ENCODE measurements at places on chromosomes 3 and 15.

GRCh38 chr3:128873244-128874022, 6.0 kb upstream of the ACAD9 start:
- DNase-seq = no peak

DNA sequence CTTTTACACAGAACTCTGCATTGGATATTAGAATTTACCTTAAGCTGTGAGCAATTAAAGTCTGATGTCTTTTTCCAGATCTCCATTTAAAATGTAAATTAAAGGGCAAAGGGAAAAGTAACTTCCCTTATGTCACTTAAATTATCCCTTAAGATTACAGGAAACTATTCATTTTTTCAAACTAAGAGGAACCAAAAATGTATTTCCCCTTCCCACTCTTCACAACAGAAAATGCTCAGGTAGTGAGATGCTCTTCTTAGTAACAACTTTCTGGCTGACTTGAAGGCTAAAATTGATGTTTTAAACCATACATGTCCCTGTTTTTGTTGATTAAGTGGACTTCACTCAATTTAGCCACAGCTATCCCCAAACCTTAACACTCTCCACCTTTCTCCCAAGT, 17.6 kb downstream of the RSL24D1 start:
- no peak for DNase-seq

GRCh38 chr15:47398132-47398531, 319.2 kb upstream of the SEMA6D start:
- no peak for DNase-seq

DNA sequence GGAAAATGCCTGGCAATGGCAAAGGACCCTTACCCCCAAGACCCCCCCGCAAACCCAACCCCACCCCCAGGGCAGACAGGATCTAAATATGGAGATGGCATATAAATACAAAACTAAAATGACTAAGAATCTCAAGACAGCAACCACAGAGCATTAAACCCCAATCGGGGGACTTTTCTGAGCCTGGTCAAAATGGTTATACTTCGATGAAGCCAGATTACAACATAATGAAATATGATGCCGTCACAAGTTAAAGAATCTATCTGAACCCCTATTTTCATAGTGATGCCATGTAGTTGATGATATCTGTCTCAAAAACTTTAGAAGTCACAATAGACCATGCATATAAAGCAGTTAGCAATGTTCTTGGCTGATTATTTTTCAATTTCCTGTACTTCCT, 223.6 kb downstream of the CGGBP1 start:
- DNase-seq = no peak

- peak; percentile 32 for DNase-seq
These were observed 99.1 kb downstream of the DNASE1L3 start for GRCh38 chr3:58111513-58112184.

- DNase-seq = no peak
These were observed 27.4 kb upstream of the ARL14 start for GRCh38 chr3:160649596-160649995.

- no peak for DNase-seq
These were observed 22.0 kb downstream of the TMEM158 start for GRCh38 chr3:45204136-45204535.

DNA sequence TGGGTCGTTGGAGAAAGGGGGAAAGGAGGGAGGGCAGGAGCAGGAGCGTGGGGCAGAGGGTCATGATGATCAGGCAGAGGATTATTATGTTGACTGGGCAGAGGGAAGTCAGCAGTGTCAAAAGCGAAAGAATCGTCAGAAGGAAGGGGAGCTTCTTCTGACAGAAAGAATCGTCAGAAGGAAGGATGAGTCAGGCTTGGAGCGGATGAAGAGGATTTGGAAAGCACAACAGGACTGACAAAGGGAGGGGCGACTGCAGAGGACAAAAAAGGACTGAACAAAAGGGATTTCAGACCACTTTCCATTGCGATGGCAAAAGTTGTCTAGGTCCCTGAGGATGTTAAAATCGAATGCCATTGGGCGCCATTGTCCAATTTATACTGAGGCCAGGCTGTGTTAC, 1053.5 kb downstream of the SI start:
- DNase-seq = no peak

DNA sequence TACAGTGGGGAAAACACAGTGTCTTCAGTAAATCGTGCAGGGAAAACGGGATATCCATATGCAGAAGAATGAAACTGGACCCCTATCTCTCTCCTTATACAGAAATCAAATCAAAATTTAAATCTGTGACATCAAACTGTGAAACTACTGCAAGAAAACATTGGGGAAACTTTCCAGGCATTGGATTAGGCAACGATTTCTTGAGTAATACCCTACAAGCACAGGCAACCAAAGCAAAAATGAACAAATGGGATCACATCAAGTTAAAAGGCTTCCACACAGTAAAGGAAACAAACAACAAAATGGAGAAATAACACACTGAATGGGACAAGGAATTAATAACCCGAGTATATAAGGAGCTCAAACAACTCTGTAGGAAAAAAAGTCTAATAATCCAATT, 165.3 kb downstream of the PLCL2 start:
- DNase-seq = no peak

GRCh38 chr3:7625021-7625420, 764.1 kb downstream of the GRM7 start:
- DNase-seq = no peak

- DNase-seq = no peak
These were observed 489.8 kb upstream of the GOLIM4 start for GRCh38 chr3:168585544-168585943.

DNA sequence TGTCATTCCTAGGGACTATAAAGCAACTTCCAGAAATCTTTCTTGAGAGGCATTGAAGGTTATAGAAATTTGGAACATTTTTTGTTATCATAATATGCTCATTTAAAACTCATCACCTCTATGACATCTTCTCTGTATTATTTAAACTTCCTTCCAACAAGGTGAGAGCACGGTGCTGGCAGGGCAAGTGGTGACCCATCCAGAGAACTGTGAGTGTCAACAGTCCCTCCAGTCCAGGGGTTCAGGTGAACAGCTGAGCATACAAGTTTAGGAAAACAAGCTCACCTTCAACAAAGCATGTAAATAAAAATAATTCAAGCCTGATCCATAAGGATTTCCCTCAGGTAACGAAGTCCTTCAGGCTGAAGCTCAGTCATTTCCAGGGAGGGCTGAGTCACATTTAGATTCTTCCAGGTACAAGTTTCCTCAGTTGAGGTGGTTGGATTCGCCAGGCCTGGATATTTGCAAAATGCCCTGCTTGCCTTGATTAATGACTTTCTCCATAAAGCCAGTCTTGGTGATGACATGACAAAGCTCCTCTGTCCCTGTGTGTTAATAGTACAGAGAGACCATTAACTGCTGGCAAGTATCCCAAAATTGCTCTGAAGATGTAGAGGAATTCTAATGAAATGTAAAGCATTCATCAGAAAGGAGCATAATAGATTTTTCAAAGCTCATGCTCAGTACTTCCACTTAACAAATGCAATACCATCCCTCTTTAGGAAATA, 263.6 kb upstream of the GADL1 start:
- DNase-seq = no peak

DNA sequence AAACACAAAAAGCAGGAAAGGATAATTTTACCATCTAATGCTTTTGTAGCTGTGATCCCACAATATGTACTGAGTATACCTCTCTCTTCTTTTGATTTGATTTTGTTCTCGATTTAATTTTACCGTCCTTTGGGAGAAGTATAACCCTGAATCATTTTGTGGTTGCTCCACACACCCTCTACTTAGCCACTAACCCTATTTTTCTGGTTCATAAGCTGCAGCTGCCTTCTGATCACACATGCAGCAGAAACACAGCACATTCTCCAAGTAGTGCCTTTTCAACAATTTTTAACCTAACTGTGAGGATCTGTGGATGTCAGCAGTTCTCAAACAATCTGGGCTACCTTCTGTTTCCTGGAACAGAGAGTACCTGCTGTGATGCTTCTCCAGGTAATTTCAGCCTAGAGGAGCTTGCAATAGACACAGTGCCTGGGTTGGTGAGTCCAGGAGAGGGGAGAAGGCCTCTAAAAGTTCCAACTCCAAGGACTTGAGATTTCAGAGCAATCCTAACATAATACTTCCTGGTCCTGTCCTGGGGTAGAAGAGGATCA, 40.3 kb downstream of the HGD start:
- DNase-seq = no peak

DNA sequence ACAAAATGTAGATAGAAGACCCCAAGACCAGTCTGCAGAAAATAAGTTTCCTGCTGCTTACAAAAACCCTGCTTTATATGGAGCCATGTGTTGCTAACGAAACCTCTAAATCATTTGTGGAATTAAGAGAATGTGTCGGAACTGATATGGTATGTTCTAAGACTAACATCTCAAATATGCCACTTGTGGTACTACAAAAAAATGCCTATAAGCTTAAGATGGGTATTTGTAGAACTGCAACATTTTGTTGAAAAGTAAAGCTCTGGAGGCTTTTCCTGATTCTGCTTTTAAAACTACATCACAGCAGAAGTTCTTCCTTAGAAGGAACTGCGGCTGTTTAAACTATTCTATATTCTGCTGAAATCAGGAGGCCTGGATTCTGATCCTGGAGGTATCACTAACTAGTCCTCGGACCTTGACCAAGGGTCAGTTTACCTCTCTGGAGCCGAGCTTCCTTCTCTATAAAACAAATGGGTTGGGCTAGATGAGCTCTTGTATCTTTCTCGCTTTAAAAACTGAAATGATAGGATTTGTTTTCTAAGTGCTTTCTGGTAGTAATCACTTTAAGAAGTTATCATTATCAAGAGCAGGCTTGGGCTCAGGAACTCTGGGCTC, 74.9 kb downstream of the RAD18 start:
- DNase-seq = no peak

DNA sequence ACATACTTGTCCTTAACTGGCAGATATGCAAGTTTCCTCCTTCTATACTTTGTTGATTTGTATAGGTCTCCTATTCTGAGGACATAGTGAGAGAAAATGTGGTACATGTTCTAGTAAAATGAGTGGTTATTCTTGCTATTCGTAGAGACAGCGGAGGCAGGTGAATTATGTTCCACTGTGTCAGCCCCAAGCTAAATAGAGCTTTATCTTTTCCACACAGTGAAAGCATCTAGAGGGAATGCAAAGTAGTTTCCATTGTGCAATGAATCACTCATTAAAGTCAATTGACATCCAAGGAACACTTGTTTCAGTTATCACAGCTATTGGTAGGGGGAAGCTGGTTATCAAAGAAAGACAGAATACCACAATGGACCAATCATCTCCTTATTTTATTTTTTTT, 262.4 kb downstream of the NLGN1 start:
- DNase-seq = no peak

DNA sequence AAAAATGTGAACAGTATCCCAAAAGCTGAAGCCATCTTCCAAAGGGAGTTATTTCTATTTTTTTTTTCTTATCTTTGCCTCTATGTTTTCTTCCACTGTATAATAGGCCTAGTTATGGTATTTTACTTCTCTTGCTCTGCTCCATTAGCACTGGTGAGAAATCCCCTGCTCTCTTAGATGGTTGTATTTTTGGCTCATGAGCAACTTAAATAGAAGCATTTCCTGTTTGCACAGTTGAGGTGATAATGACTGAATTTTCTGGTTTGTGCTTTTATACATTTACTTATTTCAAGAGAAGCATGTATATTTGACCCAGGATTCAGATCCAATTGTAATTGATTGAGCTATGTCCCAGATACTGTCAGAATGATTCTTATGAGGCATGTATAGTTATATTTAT, 61.6 kb upstream of the CD200R1L start:
- DNase-seq = no peak

- DNase-seq = no peak
These were observed 43.2 kb upstream of the CMSS1 start for GRCh38 chr3:99774467-99774866.

DNA sequence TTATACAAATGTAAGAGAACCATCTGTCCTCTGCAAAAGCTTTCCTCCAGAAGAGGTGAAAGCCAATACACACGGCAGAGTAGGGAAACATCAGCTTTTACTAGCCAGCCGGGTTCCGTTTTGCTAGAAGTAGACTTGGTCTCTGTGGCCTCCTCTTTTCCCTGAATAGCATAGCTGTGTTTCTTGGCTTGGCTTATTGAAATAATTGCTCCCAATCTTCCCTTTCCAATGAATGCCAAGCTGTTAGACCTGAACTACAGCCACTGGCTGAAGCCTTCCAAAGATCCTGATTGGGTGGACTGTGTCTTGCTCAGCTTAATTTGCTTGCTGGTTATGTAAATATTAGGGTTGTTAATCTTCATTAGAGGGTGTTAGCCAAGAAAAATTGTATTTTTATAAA, 157.8 kb upstream of the ROPN1 start:
- DNase-seq = no peak

DNA sequence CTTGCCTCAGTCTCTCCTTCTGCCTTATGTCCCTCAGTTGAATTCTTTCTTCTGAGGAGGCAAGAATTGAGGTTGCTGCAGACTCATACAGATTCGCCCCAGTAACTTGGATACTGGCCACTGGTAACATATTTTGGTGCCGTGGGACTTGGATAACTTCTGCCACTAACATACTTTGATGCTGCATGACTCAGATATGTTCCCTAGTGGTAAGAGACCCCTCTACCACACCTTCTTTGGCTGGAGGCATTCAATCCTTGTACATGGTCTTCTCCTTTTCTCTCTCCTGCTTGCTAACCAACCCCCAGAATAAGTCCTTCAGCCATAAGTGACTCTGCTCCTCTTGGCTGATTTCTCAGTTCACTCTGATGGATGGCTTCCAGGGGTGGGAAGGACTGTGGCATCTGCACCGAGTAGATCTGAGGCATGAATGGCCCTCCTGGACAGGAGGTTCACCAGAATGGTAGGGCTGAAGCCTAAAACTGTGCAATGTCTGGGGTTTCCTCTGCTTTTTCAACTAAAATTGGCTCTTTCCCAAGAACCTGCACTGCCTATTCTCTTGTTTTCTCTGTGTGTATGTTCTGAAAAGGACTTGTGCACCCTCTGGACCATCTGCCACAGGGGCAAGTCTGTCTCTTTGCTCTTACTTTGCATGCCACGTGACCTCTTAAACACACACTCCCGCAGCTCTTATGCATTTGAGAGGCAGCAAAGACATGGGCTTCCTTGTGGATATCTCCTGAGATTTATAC, 55.5 kb upstream of the FSTL1 start:
- no peak for DNase-seq

- DNase-seq = no peak
These were observed 162.1 kb downstream of the CADM2 start for GRCh38 chr3:85120879-85121278.

DNA sequence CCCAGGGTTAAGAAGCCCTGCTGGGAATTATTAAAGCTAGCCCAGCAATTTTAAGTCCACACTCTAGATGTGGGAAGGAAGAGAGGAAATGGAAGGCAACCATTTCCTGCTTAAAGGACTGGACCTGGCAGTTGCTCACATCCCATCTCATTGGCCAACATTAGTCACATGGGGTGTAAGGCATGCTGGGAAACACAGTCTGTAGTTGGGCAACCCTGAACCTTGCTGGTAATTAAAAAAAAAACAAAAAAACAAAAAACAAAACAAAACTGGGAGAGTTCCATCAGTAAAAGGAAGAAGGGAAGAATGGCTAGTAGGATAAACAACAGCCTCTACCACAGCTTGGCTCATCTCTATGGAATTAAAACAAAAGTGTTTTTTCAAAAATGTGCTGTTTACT, 136.0 kb downstream of the VGLL4 start:
- no peak for DNase-seq

- no peak for DNase-seq
These were observed 347.5 kb downstream of the CNTN4 start for GRCh38 chr3:2446146-2446545.

Measured in GM12892 (cell line).